ENCODE measurements at places on chromosomes 5 and 9.

- DNase-seq, result no peak
Observed at GRCh38 chr9:108933231-108933717, 650 bp downstream of the ELP1 start.

DNA sequence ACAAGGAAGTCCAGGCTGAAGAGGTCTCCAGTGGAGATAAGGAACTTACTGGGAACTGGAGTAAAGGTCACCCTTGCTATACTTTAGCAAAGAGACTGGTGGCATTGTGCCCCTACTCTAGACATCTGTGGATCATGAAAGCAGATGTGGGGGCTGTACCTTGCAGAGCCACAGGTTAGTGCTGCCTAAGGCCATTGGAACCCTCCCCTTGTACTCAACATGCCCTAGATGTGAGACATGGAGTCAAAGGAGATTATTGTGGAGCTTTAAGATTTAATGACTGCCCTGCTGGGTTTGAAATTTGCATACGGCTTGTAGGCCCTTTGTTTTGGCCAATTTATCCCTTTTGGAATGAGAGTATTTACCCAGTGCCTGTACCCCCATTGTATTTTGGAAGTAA lies 397.3 kb upstream of the GRIN3A start:
- DNase-seq, result no peak

DNA sequence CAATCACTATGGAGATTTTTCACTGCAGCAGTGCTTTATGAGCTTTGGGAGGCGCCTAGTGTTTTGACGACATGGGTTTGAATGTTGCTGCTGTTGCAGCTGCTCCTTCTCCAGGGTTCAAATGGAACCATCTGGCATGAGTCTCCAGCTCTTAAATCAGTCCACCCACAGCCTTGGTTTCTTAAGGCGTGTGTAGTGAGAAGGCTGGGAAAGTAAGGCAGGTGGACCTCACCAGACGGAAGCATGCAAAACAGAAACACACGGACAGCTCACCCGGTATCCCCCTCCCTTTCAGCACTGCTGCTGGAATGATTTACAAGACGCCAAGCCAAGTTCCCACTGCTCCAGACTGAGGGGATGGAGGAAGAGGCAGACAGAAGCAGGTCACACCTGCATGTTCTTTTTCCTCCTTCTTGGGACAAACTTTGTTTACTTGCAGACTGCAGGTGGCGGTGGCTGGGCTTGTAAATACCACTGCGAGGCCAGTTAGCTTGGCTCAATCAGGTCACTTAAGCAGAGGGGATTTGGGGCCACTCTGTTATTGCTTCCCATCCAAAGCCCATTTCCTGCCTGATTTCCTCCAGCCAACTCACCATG lies 47.4 kb downstream of the ADAM19 start:
- peak; percentile 45 for DNase-seq

GRCh38 chr5:135147294-135148090 lies 113.5 kb upstream of the PITX1 start:
- no peak for DNase-seq

GRCh38 chr5:9499498-9499876 lies 46.4 kb downstream of the SEMA5A start:
- no peak for DNase-seq

DNA sequence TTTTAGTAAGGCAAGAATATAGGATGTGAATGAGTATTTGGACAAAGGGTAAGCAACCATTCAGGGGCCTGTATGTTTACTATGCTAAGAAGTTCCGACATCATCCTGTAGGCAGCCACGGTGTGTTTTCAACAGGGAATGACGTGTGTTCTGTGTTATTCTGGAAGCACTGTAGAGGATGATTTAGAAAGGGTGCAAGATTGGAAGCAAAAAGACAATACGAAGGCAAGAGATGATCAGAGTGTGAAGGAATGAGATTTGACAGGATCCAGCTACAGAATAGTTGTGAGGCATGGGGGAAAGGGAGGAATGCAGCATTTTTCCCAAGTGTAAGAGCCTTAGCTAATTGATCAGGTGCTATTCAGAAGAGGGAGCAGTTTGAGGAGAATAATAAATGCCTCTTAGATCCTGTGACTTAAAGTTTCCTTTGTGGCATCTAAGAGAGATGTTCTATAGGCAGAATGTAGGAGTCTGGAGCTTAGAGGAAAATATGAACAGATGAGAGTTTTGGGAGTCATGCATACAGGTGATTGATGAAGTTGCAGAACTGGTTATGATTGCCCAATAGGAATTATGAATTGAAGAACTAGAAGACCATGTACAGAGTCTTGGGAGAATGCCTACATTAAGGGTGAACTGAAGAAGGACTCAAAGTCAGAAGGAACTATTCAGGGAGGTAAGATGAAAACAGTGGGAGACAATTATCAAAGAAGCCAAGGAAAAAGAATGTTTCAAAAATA lies 2.5 kb downstream of the SMC5 start:
- DNase-seq, result no peak

DNA sequence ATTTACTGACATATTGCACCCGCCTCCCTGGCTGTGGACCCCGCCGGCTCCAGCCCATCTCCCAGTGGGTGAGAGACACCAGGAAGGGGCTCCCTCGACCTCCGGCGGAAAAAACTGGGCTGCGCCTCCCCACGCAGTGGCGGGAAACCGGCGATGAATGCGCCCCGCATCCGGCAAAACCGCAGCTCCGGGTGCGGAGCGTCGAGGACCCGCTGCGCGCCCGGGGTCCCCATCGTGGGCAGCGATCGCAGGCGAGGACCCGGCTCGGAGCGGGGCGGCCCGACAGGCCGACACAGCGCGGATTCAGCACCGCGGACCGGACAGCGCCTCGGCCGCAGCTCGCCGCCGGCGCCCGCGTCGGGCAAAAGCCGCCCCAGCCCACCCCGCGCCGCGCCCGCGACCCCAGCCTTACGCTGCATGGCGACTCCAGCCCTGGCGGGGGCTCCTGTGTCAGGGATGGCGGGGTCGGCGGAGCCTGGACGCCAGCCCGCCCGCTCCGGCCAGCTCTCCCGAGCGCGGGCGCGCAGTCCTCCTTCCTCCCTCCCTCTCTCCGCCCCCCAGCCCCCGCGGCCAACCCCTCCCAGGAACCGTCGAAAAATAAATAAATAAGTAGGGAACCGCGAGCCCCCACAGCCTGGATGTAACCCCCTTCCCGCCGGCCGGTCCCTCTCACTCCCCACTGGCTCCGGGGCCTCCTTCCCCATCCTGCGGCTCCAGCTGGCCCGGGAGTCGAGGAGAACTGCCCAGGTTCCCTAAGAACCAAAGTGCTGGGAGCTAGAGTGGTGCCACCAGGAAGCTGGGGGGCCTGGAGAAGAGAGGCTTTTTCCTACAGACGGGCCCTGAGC lies 3.1 kb downstream of the LHX3 start:
- DNase-seq, result no peak

GRCh38 chr5:112109331-112110007 lies 309.6 kb downstream of the EPB41L4A start:
- DNase-seq, result no peak

DNA sequence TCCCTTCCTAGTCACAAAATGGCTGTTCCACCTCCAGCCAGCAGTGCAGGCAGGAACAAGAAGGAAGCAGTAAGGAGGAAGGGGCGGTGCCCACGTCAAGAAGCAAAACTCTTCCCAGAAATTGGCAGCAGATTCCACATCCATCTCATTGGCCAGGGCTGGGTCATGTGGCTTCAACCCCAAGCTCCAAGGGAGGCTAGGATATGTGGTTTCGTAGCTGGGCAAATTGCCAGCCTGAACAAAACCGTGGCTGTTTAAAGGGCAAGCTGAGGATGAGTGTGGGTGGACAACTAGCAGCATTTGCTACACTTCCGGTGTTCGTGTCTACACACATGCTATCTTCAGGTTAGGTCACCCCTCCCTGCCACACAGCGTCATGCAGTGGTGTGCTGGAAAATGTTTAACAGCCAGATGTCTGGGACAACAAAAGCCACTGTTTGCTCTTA lies 92.1 kb upstream of the MAP1B start:
- DNase-seq, result peak; percentile 61

DNA sequence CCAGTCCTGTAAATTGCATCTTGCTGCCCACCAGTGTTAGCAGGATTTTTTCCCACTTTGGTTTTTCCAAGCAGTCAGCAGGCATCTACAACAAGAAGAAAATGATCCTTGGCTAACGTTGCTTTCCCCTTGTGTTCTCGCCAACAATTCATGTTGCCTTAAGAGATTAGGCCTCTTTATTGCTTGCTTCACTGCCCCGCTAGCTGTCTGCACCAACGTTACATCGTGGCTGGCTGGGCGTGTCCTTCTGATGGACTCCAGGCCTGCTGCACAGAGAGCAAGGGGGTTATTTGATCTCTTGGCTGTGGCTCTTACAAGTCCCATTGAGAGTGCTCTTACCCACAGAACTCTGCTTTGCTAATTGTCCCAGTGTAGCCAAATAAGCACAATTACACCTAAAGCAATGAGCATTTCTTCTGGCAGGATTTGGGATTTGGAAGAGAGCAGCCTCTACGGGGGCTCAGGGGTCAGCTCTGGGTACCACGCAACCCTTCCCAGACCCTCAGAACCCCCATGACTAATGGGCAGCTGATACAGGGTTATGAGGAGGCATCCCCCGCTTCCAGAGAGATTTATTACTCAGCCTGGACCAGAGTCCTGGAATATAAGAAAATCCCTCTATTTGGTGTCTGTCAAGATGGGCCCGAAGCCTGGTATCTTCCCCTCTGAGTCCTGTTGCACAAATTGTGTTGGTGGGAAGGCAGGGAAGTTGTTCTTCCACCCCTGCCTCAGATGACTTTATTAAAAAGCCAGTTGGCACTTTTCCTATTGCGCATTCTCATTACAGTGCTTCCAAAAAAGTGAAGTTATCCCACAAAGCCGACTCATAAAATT lies 17.6 kb downstream of the DCANP1 start:
- no peak for DNase-seq

DNA sequence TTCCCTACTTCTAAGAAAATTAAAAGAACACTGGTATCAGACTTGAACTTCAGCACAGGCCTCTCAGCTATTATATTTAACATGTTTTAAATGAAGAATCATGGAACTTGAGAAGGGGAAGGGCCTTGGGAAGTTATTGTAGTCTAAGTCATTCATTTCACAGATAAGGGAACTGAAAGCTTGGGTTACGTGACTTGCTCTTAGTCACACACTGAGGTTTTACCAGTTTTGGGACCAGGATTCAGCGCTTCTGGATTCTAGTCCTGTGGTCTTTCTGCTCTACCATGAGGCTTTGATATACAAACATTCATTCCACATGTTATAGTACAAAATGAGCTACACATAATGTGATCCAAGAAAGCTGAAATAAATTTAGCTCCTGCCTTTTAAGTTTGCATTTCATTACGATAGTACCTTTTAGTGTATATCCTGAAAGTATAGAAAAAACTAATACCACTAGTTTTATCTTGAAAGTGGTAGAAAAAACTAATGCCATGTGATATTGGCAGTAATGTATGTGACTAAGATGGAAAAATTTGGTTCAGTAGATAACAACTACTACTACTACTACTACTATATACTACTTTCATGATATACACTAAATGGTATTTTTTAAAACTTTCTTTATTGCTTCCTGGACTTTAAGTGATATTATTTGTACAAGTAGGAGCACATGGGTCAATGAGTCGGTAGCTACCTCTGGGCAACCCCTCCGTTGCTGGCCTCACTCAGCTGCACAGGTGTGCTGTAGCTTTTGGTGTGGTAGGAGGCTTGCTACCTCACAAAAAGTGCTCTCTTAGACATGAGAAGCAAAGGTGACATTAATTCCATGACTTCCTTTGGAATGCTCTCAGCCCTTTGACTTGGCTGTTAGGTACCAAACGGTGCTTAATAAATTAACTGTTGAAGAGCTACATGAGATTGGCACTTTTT lies 40.7 kb downstream of the F2RL2 start:
- no peak for DNase-seq

DNA sequence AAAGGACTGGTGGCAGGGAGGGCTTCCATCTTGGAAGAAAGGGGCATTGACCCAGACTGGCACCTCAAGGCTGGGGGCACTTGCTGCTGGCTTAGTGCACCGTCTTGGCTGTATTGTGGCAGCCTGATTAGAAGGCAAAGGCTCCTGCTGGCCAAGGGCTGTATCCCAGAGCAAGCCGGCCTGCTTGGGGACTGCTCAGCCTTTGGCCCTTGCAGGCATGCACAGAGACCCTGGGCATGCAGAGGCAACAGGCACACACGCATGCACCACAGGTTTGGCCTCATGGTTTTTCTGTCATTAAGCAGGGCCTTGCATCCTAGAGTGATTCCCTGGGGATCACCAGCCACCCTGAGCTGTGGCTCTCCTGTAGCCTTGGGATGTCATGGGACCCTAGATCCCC lies 29.0 kb downstream of the PITX1 start:
- no peak for DNase-seq

DNA sequence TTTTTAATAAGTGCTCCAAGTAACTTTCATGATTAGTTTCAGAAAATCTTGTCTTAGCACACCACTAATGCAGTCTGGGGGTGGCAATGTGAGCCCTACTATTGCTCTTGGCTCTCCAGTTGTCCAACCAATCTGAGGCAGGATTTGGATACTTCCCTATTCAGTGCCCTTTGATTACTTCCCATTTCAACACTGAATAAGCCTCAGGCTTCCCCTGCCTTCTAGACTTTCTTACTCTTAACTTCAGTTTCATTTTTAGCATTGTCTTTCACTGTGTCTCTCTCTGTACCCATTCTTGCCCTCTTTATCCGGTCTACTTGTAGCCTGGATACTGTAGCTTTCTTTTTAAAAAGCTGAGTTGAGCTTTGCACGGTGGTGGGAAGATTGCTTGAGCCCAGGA lies 186.1 kb downstream of the C9orf152 start:
- DNase-seq, result no peak

DNA sequence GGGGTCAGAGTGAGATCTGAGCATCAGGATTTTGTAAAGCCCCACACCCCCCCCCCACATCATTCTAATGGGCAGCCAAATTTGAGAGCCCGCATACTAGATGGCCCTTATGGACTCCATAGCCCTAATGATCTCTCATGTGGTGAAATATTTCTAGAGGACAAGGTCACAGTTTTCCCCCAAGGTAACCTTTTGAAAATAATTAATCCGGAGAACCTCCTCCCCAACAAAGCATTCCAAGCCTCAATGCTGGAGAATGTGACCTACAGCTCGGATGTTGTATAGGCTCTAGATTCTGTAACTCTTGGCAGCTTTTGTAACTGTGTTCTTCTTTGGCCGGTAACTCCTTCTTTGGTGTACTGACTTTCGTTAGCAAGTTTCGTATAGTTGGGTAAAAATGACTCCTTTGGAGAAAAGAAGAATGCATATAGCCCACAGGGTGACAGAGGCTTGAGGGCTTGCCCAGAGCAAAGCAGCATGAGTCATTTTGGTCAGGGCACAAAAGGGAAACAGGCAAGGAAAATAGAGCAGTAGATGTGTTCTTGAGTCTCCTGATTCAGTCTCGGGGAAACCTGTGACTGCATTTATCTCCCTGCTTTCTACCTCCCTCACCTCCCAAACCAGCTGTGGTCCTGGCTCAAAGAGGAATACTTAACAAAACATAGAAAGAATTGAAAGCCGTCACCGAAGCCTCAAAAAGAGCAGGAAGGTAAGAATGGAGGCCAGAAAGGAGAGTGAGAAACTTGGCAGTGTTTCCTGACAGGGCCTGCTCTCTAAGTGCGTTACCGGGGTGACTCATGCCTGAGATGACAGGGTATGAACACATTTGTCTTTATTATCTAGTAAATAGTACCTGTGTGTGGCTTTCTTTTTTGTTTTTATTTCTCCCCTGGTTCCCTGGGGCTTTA lies 6.6 kb upstream of the XPA start:
- DNase-seq, result no peak

All from NCI-H524 (cell line).